GF-D8 (cell line): ENCODE measurements at places on chromosomes 7 and 10.

GRCh38 chr7:1856161-1856887 is 186.2 kb downstream of the ELFN1 start:
- no peak for DNase-seq

GRCh38 chr10:31959461-31960173 is 31.0 kb upstream of the ARHGAP12 start:
- peak; percentile 82 for DNase-seq

GRCh38 chr10:11167233-11167966 is 149.7 kb downstream of the CELF2 start:
- no peak for DNase-seq

- DNase-seq, result no peak
Observed at GRCh38 chr7:25288556-25289307, 60.4 kb upstream of the NPVF start.

DNA sequence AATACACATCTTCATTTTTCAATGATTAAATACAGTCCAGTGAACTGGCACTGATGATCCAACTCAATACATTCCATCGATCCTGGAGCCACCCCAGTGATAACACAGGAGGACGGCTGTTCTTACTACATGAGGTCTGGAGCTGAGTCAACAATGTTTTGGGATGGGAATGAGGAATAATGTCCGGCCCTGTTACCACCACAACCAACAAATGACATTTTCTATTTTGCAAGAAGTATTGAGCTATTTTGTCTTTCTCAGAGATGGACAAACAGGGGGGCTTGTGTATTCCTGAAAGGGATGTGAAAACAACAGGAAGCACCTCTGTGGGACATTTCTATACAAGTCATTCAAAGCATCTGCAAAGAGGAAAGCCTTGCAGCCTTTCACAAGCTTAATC is 249.2 kb downstream of the PARD3 start:
- DNase-seq, result no peak

GRCh38 chr10:12435348-12435747 is 86.0 kb downstream of the CAMK1D start:
- no peak for DNase-seq

DNA sequence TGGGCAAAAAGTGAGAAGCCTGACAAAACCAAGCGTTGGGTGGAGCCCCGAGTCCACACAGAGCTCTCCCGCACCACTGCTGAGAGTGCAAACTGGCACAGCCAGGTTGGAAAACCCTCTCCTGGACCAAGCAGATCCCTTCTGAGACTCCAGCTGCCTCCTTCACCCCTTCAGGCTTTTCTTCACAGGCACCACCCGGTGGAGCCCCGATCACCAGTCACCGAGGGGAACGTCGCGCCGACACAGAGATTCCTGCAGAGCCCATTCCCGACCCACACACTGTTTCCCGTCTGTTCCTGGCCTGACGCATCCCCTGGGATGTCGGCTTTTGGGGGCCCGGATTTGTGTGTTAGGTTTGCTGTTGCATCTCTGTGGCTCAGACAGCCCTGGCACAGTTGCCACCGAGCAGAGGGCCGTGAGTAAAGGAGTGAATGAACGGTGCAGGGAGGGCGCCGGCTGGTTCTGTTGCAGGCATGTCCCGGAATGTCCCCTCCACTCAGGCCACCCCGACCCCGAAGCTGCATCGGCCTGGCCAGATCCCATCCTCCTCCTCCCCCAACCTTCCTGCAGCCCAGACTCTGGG is 51.0 kb upstream of the INPP5A start:
- DNase-seq, result no peak

GRCh38 chr10:36455526-36456133 is 669.8 kb upstream of the ANKRD30A start:
- DNase-seq, result no peak

GRCh38 chr10:102580230-102580629 is 64.0 kb upstream of the TRIM8 start:
- DNase-seq, result no peak

GRCh38 chr7:78020136-78020873 is 221.7 kb downstream of the PHTF2 start:
- DNase-seq, result peak; percentile 62

DNA sequence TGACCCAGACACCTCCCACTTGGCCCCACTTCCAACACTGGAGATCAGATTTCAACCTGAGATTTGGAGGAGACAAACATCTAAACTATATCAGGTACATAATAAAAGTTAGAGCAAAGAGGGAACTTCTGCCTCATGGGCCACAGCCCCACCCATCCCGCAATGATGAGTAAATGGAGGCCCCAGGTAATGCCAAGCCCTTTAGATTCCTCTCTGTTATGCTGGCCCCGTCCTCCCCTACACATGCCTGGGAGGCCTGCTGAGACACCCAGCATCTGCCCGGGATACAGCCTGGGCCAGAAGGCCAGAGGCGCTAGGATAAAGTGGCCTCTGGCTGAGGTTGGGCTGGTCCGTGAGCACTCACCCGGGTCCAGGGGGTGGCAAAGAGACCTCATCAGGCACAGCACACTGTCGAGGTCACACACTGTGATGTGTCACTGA is 185.5 kb upstream of the SH2B2 start:
- DNase-seq, result no peak

DNA sequence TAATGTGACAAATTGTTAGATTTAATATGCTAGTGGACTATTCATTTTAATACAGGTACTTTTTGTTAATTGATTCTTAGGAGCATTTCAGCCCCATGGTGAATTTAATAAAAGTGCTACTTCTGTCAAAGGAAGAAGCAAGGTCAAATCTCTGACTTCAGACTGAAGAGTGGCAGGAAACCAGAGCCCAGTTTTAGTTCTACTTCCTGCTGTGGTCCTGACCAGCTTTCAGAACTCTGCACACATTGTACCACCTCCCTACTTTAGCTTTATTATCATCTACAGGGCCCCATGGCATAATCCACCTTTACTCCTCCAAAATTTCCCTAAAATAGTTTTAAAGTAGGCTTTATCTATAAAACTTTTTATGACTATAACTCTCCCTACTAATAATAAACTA is 33.7 kb downstream of the CTTNBP2 start:
- DNase-seq, result no peak

- no peak for DNase-seq
Observed at GRCh38 chr7:157516311-157516710, 179.5 kb downstream of the DNAJB6 start.

DNA sequence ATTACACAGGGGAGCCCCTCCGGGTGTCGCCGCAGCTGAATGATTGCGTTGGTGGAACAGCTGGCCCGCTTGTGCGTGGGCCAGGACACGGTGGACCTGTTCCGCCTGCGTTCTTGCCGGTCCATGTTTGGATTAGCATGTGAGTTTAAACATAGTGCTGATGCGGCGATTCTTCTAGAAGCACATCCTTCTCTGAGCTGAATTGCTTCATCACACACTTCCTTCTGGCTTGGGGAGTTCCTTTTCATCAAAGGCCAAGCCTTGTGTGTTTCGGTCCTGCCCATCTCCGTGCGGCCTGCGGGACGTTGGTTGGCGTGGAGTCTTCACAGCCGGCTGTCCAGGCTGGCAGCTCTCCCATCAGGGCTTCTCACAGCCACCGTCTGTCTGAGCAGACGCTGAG is 45.5 kb upstream of the SLC29A4 start:
- DNase-seq, result peak; percentile 19

DNA sequence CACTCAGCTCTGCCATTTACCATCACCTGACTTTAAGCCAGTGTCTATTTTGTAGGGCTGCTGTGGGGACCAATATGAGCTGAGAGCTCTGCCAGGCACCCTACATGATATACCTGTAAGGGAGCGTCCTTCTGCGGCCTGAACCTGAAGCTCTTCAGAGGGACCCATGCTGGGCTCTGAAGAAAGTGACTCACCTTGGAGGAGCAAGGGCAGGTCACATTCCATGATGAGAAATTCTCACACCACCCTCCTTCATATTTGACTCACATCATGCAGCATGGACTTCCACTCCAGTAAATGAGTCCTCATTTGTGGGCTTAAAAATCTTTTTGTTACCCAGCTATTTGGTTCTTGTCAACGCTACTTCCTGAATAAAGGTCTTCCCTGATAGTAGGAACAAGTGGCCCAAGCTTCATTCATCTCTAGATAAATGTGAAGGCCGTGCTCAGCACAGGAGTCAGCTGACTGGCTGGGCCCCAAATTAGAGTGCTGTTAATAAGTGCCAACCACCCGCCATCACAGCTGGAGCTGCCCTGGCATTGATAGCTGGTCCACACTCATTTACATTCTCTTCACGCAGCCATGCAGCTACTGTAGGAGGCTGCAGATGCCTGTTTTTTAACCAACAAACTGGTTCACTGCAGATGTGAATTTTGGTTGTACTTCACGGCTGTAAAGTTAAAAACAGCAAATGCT is 78.4 kb downstream of the RNF216 start:
- no peak for DNase-seq

GRCh38 chr10:114925587-114926586 is 12.1 kb upstream of the TRUB1 start:
- DNase-seq, result no peak
